NCI-H187 treated with DMSO at 0.1 percent for 48 hours (cell line): ENCODE measurements at places on chromosomes 3 and 15.

DNA sequence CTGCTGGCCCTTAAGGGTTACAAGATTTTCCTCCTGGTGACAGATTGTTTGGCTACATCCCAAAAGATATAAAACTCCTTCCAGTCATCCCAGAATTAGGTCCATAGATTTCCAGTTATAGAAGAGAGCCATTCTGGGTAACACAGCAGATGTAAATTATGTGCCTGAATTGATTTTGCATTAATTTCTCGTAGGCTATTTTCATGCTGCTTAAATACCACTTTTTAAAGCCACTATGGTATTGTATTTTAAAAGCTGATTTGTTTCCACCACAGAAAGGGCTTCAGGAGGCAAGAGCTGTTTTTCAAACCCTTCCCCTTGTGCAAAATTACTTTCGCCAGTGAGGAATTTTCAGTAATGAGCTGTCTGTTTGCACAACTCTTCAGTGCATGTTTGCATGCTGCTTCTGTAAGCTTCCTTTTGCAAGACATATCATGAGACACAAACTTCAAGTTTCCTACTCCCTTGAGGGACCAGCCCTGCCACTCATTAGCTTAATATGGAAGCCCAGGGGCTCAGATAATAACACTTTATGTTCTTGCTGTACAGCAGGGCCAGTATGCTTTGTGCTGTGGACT is 105.4 kb upstream of the TNIK start:
- DNase-seq: no peak

DNA sequence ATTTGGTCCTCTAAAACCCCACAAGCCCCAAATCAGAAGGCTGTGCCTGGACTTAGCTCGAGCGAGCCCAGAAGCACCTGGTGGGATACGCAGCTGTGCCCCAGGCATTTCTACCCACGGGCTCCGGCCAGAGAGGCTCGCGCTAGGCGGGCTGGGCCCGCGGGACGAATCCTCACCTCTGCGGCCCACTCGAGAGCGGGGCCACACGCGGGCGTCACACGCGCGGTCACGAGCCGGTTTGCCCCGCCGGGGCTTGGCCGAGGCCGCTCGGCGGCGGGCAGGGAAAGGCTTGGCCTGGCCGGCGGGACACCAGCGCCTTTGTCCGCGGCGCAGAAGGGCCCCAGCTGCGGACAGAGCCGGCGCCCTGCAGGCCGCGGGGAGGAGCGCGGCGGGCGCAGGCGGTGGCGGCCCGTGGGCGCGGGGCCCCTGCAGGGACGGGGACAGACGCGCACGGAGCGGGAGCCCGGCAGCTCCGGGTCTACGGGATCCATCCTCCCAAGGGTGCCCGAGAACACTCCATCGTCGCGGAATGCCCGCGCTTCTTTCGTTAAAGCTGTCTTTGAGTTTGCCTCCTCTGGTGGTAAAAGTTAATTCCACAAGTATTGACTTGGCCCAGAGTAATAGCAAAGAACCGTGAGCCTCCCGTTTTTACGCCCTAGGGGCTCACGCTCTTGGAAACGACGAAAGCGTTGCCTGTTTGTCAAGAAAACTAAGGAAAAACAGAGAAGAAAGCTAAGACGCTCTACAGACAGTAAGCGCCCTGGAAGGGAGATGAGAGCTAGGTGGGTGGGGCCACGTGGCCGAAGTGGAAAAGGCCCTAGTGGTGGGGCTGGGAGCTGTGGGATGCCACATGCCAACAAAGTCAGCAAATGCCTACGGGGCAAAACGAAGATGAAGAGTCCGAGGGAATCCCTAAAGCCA is 26.4 kb downstream of the TYRO3 start:
- no peak for DNase-seq

DNA sequence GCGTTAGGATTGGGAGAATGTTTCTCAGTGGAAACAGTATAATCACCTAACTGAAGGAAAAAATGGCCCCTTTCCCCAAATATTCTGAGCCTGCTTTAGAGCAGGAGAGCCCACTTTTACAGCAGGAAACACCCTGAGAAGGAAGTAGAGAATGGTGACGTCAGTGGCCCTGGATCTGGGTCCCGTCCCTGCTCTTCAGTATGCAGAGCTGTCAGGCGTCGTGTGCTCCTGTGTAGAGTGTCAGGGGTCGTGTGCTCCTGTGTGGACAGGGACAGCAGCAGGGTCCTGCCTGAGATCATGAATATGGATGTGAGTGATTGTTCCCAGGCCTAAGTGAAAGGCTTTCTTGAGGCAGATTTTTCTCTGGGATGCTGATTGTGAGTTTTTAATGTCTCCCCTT is 45.2 kb downstream of the CGNL1 start:
- no peak for DNase-seq

DNA sequence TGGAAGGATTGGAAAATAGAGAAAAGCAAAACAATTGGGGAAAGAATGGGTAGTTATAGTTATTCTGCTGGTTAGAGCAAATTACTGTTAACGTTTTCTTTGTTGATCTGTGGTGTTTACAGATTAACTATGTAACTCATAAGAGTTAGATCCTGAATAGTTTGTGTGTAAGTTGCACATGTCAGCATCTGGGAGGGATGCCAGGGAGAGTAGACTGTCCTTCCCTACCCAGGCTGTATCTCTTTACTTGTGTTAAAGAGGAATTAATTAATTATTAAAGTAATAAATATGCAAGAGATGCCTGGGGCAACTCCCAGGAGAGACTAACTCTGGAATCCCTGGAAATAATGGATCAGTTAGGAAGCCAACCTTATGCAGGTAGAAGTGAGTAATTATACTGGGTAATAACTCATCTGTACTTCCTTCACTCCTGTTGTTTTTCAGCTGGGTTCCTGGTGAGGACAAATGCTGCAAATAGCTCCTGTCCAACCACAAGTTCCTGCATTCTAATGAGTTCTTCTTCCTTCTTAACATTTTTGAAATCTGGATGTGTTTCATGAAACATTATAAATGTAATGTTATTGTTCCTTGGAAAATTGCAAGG is 18.9 kb downstream of the GHRL start:
- DNase-seq: no peak

DNA sequence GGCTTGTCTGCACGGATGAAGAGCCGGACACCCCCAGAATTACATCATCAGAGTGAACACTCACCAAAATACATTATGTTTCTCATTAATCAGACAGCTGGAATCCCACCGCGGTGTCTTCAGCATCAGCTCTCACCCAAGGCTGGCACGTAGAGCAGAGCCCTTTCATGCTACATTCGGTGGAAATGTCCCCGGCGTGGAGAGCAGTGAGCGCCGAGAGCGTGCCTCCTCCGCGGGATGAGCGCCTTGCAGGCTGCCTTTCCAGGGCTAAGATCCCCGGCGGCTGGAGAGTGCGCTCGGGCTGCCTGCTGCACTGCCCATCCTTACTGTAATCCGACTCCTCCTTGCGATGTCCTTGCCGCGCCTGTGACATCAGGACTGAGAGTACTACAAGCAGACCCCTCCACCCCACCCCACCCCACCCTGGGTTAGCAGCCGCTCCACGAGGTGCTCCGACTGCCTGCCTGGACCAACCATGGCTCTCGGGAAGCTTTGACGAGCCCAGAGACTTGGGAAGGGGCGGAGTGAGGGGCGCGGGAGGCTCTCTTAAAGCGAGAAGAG is at the start of gene ZNF385D:
Gene ZNF385D, minus strand, starts transcription at position 380 of the 561 bp plus-strand sequence. Its CDS starts 294 bp downstream, at position 86.
- no peak for DNase-seq

- no peak for DNase-seq
Measured at GRCh38 chr3:32698506-32698905, 13.5 kb downstream of the CNOT10 start.

- DNase-seq: no peak
Measured at GRCh38 chr3:110881069-110881468, 190.5 kb upstream of the NECTIN3 start.

GRCh38 chr3:11212299-11212608 is 58.0 kb downstream of the HRH1 start:
- no peak for DNase-seq

GRCh38 chr15:38285456-38285855 is 32.8 kb downstream of the SPRED1 start:
- no peak for DNase-seq

DNA sequence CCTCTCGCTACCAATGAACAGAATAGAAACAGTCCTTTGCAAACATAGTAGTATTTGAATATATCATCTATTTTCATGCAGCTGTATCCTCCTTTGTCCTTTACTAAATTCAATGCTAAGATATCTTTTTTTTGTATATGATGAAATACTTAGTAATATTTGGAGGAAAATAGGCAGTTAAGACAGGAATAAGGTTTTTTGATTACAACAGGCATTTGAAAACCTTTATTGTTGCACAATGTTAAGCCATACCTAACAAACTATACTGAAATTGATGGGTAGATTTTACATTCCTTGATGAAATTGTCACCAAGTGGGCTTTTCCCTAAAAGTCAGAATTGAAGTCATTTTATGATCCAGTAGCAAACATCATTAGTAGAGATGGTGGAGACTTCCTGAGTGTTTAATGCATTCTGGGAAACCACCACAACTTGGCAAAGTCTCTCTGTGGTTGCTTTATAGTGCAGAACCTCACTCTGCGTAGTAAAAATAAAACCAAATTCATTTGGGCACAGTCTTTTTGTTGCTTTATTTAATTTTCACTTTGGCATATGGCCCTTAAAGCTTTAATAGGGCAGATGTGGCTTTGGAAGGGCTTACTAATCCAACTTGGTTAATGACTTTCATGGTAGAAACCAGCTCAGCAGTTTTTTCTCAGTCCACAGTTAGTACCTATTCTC is 216.0 kb downstream of the DIPK2A start:
- no peak for DNase-seq

GRCh38 chr15:86773736-86774135 is 694.1 kb downstream of the AGBL1 start:
- DNase-seq: no peak

GRCh38 chr3:186107215-186108105 is 1.4 kb downstream of the ETV5 start:
- DNase-seq: peak; percentile 8

DNA sequence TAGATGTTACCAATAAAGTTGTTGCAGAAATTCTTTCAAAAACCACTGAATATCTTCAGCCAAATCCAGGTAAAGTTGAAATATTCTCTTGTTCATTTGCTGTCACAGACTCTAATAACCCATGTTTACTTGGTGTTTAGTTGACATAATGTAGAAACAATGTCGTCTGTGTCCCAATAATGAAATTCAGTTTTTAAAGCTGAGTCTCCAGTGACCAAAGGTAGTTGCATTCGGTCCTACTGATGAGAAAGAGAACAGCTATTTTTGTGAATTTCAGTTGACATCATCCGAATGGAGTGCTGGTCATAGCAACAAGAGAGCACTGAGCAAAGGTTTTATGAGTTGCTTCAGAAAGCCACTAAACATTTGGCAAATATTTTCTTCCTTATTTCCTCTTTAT is 88.8 kb upstream of the ADAMTSL3 start:
- no peak for DNase-seq

- no peak for DNase-seq
Measured at GRCh38 chr3:151216641-151217607, 13.9 kb upstream of the GPR171 start.

DNA sequence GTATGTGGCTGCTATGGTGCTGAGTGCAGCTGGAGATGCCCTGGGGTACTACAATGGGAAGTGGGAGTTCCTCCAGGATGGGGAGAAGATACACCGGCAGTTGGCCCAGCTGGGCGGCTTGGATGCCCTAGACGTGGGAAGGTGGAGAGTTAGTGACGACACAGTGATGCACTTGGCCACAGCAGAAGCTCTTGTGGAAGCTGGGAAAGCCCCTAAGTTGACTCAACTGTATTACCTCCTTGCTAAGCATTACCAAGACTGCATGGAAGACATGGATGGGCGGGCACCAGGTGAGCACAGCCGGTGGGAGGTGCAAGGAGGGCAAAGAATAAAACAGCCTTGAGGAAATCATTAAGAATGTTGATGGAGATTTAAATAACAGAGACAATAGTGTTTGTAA is 2.9 kb downstream of the ADPRH start:
- DNase-seq: no peak

GRCh38 chr3:127456471-127457093 is 134.0 kb downstream of the TPRA1 start:
- no peak for DNase-seq

- DNase-seq: no peak
Measured at GRCh38 chr3:153023896-153024295, 138.1 kb upstream of the RAP2B start.

DNA sequence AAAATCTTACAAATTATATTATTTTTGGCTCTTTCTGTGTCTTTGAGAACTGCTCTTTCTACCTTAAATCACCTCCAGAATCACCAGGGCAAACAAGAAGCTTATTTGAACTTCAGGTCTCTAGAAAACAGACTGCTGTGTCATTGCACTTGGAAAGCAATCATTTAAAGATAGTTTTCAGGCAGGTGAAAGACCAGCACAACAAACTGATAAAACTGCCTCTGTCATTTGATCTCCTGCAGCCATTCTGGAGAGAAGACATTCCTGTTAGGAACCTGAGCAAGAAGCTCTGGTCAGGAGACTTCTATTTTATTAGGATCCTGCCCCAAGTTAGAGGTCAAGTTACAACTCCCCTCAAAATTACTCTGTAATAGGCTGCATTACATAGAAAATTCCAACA is 50.7 kb upstream of the AP4E1 start:
- no peak for DNase-seq

- no peak for DNase-seq
Measured at GRCh38 chr3:124562769-124563168, 167.5 kb upstream of the UMPS start.

- no peak for DNase-seq
Measured at GRCh38 chr15:83717010-83717409, 63.1 kb downstream of the ADAMTSL3 start.

DNA sequence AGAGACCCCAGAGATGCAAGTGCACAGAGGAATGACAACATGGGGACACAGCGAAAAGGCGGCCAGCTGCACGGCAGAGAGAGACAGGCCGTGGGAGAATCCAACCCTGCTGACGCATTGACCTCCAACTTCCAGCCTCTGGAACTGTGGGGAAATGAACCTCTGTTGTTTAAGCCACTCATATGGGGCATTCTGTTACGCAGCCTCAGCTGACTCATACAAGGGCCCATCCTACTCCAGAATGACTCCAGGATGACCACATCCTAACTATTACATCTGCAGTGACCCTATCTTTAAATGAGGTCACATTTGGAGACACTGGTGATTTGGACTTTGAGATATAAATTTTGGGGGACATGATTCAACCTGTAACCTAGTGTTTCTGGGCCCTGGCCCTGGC is 44.0 kb downstream of the KLF15 start:
- no peak for DNase-seq

- no peak for DNase-seq
Measured at GRCh38 chr3:133835961-133836360, 30.3 kb downstream of the SRPRB start.
